ENCODE measurements at places on chromosomes 1 and 21.

DNA sequence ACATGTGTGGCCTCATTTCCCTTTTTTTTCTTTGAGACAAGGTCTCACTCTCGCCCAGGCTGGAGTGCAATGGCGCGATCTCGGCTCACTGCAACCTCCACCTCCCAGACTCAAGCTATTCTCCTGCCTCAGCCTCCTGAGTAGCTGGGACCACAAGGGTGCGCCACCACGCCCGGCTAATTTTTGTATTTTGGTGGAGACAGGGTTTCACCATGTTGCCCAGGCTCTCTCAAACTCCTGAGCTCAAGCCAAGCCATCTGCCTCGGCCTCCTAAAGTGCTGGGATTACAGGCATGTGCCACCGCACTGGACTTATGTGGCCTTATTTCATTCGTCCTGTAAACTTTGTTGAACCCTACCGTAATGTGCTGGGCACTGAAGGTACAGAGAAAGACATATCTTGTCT is 569 bp upstream of the WARS2 start:
- no peak for DNase-seq

DNA sequence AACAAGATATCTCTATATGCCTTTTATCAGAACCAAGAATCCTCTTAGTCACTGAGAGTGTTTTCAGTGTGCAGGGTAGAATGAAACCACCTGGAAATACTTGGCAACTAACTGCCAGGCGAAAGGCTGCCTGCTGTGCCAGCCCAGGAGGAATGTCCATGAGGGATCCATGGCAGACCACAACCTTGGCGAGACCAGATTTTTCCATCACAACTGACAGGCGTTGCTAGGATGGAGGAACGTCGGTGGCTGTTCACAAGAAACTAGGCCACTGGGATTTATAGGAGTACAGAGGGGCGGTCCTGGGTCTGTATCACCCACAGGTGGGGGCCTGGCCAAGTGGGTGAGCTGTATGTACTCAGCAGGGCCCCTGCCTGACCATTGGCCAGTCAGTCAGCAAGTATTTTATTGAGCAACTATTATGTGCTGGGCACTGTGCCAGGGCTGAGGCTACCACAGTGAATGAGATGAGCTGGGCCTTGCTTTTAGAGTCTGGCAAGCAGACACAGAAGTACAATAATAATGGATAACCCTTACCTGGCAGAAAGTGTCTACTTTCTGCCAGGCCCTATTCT is 199.4 kb downstream of the FOXD2 start:
- DNase-seq = no peak

DNA sequence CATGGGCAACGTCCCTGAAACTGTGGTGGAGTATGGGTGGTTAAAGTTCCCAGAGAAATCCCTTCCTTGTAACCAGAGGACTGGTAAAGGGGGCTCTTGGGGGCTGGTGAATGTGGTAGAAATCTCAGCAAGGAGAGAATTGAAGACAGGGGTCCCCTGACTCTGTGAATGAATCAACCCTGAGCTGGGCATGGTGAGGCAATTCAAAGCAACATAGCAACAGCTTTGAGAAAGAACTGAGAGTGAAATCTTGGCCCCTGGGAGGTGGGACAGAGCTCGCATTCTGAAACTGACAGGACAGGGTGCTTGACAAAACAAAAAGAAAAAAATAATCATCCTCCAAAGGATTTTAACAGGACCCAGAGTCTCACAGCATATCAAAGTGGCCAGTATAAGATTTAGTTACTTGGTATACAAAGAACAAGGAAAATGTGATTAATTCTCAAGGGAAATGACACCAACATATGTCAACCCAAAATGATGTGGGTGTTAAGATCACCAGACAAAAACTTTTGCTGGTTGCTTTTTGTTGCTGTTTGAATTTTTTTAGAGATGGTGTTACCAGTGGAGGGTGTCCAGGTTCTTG is 11.7 kb upstream of the SUMO3 start:
- DNase-seq = no peak

GRCh38 chr1:222010306-222010705 is 268.4 kb upstream of the DUSP10 start:
- no peak for DNase-seq

- no peak for DNase-seq
Measured at GRCh38 chr1:243848165-243848857, 1.7 kb downstream of the AKT3 start.

DNA sequence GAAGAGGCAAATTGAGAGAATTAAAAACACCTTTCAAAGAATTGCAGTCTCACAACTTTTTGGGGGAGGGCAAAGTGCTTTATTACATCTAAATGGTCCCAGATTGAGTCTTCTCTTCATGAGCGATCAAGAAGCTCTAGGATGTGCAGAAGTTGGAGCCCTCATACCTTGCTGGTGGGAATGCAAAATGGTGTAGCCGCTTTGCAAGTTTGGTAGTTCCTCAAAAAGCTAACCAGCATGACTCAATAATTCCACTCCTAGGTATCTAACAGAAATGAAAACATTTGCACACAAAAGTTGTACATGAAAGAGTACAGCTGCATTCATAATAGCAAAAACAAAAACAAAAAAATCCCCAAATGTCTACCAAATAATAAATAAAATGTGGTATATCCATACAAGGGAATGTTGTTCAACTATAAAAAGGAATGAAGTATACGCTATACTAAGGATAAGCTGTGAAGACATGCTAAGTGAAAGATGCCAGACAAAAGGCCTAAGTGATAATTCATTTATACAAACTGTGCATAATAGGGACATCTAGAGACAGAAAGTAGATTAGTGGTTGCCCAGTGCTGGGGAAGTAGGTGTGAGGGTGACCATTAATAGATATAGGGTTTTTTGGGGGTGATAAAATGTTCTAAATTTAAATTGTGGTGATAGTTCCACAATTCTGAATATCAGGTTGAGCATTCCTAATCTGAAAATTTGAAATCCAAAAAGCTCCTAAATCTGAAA is 55.2 kb downstream of the SELENOF start:
- no peak for DNase-seq

DNA sequence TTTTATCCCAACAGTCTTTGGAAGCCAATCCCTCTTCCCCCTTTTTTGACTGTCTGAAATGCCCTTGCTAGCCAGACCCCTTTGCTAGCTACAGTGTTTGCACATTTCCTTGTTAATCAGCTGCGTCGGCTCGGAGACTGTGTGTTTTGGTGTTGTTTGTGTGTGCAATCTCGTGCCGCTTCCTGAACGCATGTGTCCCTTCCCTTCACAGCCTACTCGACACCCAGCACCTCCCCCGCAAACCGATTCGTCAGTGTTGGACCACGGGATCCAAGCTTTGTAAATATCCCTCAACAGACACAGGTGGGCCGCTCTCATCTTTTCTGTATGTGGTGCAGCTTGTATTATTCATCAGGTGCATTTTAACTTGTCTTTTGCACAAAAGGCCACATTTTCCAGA is 298.7 kb downstream of the TM2D1 start:
- DNase-seq = no peak

- DNase-seq = no peak
Measured at GRCh38 chr1:205004351-205004750, 38.7 kb upstream of the CNTN2 start.

DNA sequence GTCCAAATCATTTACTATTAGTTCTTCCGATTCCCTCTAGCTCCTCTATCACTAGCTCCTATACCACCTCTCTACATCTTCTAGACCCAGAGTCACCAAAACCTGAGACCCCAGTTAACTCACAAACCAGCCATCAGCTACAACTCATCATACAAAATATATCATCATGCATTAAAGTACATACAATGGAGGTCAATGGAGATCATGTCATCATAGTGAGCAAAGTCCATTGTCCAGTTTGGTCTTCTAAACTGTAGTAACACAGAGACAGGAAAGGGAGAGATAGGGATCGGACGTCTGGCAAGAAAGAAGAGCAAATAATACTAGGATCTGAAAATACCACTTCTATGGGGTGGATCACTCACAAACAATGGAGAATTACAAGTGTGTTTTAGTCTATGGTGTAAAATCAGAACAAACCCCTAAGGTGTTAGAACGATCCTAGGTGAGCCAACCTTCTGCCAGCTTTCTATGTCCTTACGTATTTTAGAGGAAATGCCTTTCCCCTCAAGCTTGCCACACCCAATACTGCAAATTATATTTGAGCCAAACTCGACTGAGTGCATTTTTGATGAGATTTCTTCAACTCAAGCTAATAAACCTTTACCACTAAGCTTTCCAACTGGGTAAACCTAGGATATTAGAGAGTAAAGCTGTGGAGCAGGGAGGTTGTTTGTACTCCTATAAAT is 3.9 kb downstream of the ADIPOR1 start:
- DNase-seq = no peak

DNA sequence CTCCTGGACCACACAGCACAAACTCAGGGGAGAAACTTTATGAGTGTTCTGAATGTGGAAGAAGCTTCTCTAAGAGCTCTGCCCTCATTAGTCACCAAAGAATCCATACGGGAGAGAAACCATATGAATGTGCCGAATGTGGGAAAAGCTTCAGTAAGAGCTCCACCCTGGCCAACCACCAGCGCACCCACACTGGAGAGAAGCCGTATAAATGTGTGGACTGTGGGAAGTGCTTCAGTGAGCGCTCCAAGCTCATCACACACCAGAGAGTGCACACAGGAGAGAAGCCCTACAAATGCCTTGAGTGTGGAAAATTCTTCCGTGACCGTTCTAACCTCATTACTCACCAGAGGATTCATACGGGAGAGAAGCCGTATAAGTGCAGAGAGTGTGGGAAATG is 22.5 kb downstream of the ZSCAN20 start:
- no peak for DNase-seq

DNA sequence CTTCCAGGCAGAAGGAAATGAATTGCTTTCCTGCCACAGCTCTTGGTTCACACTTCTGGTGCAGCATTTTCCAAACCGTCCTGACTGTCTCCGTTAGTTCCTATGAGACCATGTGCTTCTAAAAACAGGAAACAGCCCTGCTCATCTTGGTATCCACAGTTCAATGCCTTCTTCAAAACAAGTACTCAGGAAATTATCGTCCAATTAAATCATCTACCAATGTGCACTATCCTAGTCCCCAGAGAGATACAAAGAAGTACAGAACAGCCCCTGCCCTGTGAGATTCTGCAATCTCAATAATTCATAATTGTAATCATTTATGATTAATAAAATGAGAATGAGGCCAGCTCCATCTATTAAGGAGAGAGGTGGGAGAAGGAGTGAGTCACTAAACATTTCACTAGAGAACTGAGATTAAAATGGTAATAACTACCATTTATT is 11.2 kb downstream of the CLEC20A start:
- no peak for DNase-seq

GRCh38 chr21:41241341-41241740 is 73.4 kb downstream of the BACE2 start:
- DNase-seq = no peak
